ENCODE measurements at places on chromosomes 1 and 21. TPM values are rescaled to one million over a fixed set of nuclear protein-coding genes. Genes with fewer than 3 reads are reported as not detected.
A peak's percentile ranks its signal among the peaks of the same experiment; 100 is the strongest.

DNA sequence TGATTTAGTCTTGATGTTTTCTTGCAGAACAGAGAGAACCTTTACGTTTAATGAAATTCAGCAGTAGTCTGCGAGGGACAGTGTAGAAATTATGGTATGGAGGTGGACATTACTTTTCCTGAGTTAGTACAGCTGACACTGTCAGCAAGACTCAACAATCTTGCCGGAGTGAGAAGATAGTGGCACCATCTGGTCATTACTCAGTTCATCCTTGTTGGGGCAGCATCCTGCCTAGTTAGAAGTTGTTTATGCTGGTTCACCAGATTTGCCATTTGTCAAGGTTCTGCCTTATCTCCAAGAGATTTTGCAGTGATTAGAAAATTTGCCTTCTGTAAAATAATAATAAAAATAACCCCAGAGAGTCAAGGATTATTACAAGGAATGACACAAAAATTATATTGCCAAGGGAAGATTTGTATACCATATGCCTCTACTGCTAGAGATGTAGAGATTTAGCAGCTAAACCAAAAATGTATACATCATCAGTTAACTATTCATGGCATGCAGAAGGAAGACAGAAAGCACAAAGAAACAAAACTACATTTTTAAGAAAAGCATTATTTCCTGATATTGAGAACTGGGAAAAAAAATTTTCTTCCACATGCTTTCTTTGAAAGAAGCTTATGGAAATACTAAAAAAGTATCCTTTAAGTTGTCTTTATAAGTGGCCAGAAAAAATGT is 1967.4 kb downstream of the NCAM2 start:
- DNase-seq, result no peak

DNA sequence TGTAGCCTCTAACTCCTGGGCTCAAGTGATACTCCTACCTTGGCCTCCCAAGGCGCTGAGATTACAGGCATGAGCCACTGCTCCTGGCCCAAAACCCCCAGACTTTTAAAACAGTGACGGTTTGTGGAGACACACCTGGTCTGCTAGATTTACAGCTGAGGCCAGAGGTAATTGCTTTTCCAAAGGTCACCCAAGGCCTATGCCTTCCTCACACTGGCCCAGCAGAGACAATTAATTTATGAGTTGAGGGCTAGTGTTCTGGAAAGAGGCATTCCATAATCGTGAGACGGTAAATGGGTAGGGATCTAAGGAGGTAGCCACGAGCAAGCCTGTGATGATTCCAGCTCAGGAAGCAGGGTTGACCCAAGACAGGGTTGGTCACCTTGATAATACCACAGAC is 12.4 kb upstream of the PARP1 start:
- no peak for DNase-seq

- no peak for DNase-seq
Measured at GRCh38 chr1:92944901-92945747, 16.1 kb downstream of the DIPK1A start.

DNA sequence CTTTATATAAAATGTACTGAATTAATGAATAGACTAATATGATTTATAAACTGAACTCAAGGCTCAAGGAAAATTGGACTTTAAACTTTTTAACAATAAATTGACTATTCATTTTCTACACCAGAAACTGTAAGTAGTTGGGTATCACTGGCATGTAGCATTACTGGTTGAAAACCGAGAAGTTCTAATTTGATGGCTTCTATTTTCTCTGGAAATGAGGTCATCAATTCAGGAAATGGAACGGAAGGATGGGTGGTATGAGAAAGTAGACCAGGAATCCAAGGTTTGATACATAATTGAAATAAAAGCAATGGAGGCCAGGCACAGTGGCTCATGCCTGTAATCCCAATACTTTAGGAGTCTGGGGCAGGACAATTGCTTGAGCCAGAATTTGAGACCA is 50.4 kb downstream of the RERE start:
- DNase-seq, result no peak

DNA sequence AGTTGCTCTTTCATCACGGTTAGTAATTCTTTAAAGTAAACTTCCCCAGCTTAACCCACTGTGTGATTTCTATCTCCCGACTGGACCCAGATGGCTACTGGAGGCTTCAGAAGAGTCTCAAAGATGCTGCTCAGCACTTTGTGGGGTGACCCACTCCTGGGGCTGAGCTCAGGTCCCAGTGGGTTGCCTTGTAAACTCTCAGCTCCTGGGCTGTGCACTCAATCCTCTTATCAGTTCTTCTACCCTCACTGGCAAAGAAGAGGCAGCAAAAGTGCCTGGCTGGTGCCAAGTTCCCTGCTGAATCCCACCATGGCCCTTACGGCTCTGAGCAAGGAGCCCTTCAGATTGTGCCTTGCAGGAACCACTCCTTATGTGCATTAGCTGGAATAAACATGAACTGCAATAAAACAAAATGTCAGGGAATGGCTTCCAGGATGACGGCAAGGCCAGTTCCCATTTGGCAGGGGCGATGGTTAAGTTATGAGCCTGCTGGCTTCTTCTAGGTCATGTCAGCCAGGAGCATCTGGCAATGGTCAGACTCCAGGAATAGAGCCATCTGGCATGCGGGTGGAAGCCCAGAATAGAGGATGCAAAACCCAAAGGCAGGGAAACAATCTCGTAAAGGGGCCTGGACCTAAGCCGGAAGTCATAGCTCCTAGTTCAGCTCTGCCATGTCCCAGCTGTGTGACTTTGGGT is 6.8 kb downstream of the MYOC start:
- DNase-seq, result no peak

- DNase-seq, result no peak
Measured at GRCh38 chr1:221724931-221725605, 16.8 kb downstream of the DUSP10 start.

GRCh38 chr21:16082038-16082816 is 352.4 kb downstream of the USP25 start:
- DNase-seq, result no peak

DNA sequence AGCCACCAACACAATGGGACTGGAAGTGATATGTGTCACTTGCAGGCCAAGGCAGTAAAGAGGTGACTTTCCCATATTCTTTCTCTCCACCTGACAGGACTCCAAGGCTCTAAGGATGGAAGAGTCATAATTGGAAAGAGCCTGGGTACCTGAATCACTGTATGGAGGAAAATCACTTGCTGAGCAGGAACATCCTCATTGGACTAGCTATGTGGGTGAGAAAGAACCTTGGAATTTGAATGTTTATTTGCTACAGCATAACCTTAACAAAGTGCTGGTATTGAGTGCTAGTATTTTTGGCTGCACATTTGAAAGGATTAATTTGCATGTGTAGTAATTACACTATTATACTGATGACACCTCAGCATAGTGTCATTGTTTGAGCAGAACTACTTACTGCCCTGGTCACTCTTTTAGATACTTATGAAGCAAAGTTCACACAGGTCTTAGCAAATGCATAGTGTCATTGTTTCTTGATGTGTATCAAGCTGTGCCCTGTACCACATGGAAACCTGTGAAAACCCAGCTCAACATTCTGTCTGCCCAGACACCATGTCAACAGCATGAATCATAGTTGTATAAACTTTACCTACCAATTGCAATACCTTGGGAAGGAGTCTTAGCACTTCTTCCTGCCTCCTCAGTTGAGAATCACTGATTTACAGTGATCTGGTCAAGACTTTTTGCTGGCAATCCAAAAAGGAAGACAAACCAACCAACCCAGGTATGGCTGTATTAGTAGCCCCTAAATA is 5.1 kb upstream of the S100A10 start:
- no peak for DNase-seq

- DNase-seq, result no peak
Measured at GRCh38 chr21:41641821-41642701, 124.8 kb downstream of the RIPK4 start.

GRCh38 chr1:12167493-12168429 is 970 bp downstream of the TNFRSF1B start:
- DNase-seq, result no peak

DNA sequence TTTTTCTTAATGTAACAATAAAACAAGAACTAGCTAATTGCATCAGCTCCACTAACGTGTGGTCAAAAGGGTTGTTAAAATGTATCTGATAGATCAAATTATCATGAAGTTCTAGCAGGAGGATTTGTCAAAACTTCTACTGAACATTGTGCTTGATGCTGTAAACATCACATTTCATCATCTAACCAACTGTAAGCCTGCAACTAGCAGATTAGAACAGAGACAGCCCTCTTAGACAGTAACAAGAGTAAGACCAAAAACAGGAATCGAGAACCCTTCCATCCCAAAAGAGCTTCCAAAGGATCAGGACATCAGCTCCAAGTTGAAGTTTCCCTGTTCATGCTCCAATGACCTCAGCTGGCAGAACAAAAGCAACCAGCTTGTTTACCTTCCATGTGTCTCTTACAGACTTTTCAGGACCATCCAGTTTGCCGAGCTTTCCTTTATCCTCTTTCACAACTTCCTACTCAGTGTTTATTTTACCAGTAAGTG is 44.6 kb downstream of the NIBAN1 start:
- peak; percentile 13 for DNase-seq

GRCh38 chr21:38863291-38863690 is 57.6 kb downstream of the ETS2 start:
- DNase-seq, result no peak

GRCh38 chr1:6360517-6361070 is 33.0 kb downstream of the ACOT7 start:
- no peak for DNase-seq

DNA sequence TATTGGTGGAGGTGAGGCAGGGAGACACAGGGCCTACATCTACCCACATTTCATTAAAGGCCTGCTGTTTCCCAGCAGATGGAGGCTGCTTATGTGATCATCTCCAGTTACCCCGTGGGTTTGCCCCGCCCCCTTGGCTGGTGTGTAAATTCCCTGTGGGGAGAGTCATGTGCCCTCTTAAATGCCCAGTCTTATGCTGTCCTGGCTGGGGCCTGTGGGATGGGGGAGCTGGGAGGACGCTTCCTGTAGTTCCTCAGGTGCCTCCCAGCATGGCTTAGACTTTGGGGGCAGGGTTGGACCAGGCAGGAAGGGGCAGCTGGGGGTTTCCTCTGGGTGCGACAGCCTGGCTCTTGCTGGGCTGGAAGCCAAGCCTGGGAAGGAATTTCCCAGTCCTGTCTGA is 15.5 kb upstream of the CITED4 start:
- peak; percentile 94 for DNase-seq

DNA sequence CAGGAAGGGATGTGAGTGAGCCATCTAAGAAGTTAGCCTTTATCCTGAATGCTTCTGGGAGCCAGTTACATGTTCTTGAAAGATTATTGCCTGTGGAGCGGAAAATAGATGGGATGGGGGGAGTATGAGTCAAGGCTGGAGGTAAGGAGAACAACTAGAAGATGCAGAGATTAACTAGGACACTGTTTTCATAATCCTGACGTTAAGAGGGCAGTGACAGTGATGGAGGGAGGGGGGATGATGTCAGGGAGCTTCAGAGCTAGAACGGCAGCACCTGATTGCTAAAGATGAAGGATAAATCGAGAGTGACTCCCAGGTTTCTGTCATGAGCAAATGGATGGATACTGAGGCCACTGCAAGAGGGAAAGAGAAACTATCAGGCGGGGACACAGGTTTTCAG is 10.0 kb upstream of the RCSD1 start:
- no peak for DNase-seq

Gene CLCA4
- total RNA-seq, result not detected

Gene NCAM2
- total RNA-seq, result 1.7 TPM

Gene CLEC20A
- total RNA-seq, result not detected

Gene FALEC
- total RNA-seq, result not detected

Gene C4BPA
- not detected for total RNA-seq

Gene OR2M5
- total RNA-seq, result not detected

Gene OLFML2B
- 12.2 TPM for total RNA-seq

Gene RORC
- 29.7 TPM for total RNA-seq
